Endothelial cell (in vitro differentiated cells): ENCODE measurements at places on chromosomes 1 and 21.
A peak's percentile ranks its signal among the peaks of the same experiment; 100 is the strongest.

DNA sequence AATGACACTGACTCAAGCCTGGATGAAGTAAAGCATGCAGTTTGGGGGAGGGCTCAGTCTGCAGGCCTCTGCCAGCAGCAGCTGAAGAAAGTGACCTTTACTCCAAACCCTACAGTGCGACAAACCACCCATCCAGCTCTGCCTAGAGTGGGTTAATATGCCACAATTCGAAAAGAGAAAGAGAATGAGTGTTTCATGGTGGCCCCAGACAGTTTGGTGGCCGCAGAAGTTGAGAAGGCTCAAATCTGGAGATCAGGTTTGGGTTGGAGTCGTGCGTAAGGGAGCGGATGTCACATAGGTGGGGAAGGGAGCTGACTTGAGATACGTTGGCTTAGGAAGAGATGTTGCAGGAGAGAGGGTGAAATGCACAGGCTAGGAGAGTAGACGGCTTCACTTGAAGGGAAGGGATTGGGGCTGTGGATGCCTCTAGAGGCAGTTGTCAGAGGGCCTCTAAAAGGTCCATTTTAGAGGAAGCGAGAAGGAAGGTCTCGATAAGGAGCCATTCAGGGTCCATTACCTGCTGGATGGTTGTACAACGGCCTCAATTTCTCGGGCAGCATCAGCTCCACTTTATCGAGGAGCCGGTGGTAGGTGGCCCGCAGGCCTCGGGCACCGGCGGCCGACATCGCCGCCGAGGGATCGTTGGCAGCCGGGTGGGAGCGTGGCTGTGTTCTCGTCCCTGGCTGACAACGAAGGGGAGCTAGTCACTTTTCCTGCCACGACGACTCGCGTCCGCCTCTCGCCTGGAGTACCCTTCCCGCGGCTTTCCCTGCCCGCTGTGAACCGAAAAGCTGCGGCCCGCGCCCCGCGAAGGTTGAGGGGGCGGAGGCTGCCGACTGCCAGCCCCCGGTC, 1.0 kb upstream of the DCAF6 start:
- H3K4me3 ChIP-seq: peak overlapping the region; percentile 98
- DNase-seq: no peak
- peaks cover 31% of the 10 kb centered on the region for H3K4me1 ChIP-seq
- peak overlapping the region; percentile 99 for H3K27ac ChIP-seq
- H3K27me3 ChIP-seq: peaks cover 16% of the 10 kb centered on the region

- H3K4me1 ChIP-seq: no peaks in the 10 kb centered on the region
- no peak for DNase-seq
- H3K4me3 ChIP-seq: no peak overlapping the region
Observed at GRCh38 chr1:4972761-4973320, 318.4 kb downstream of the AJAP1 start.

DNA sequence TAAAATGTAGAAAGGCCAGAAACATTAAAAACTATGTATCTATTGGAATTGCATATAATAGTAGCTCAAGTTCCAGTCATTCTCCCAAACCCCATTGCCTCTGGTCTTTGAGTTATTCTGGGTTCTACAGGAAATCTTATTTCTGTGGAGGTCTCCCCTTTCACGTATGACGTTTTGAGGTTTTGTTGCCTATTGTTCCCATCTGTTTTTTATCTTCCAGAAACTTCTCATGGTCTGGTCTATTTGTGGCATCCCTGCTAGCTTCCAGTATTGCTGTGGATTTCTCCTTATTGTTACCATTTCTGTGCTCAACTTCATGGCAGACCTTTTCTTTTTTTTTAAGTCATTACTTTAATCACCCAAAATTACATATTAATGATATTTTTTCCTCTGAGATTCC, 43.3 kb downstream of the DTL start:
- no peak overlapping the region for H3K4me3 ChIP-seq
- peak overlapping the region; percentile 28 for H3K27ac ChIP-seq
- H3K36me3 ChIP-seq: no peaks in the 10 kb centered on the region
- no peaks in the 10 kb centered on the region for H3K4me1 ChIP-seq
- no peaks in the 10 kb centered on the region for H3K27me3 ChIP-seq

- H3K4me3 ChIP-seq: no peak overlapping the region
- peaks cover 9% of the 10 kb centered on the region for H3K4me1 ChIP-seq
- DNase-seq: no peak
- H3K27ac ChIP-seq: no peak overlapping the region
- no peaks in the 10 kb centered on the region for H3K36me3 ChIP-seq
- no peaks in the 10 kb centered on the region for H3K27me3 ChIP-seq
Observed at GRCh38 chr1:243539636-243540035, 283.8 kb downstream of the SDCCAG8 start.

GRCh38 chr1:204692841-204693356, 7.4 kb upstream of the LRRN2 start:
- H3K27me3 ChIP-seq: peaks cover 1% of the 10 kb centered on the region
- no peak for DNase-seq
- H3K27ac ChIP-seq: no peak overlapping the region
- peaks cover 27% of the 10 kb centered on the region for H3K4me1 ChIP-seq
- H3K36me3 ChIP-seq: no peaks in the 10 kb centered on the region

DNA sequence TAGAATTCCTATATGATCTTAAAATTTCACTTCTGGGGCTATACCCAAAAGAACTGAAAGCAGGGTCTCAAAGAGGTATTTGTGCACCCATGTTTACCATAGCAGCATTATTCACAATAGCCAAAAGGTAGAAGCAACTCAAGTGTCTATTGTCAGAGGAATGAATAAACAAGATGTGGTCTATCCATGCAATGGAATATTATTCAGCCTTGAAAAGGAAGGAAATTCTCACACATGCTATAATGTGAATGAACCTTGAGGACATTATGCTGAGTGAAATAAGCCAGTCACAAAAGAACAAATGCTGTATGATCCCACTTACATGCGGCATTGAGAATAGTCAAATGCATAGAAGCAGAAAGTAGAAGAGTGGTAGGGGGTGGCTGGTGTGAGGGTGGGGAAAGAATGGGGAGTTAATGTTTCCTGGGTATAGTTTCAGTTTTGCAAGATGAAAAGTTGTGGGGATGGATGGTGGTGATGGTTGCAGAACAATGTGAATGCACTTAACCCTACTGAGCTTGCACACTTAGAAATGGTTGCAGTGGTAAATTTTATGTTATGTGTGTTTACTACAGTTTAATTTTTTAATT, 122.4 kb downstream of the TOMM20 start:
- no peak for DNase-seq
- no peak overlapping the region for H3K4me3 ChIP-seq
- no peak overlapping the region for H3K27ac ChIP-seq
- no peaks in the 10 kb centered on the region for H3K27me3 ChIP-seq
- no peaks in the 10 kb centered on the region for H3K36me3 ChIP-seq

GRCh38 chr1:34398916-34399275, 222.2 kb downstream of the C1orf94 start:
- H3K4me1 ChIP-seq: no peaks in the 10 kb centered on the region
- H3K27me3 ChIP-seq: peaks cover 5% of the 10 kb centered on the region
- DNase-seq: peak; percentile 16
- no peak overlapping the region for H3K27ac ChIP-seq

DNA sequence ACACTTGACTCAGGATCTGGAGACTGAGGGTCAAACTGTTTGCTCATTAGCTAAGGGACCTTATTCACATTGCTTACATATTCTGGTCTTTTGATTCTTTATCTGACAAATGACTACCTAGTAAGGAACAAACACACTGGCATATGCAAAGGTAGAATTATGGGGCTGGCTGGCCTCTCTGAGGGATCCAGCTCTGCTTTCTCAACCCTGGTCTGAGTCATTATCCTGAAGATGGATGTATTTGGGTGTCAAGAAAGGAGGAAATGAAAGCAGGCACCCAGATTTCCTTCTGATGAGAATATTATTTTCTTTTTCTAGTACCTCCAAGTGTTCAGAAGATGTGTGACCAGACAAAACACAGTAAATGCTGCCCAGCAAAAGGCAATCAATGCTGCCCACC, 6.0 kb downstream of the SMCP start:
- no peak overlapping the region for H3K27ac ChIP-seq
- no peaks in the 10 kb centered on the region for H3K36me3 ChIP-seq
- no peak overlapping the region for H3K4me3 ChIP-seq
- H3K27me3 ChIP-seq: peaks cover 2% of the 10 kb centered on the region
- no peaks in the 10 kb centered on the region for H3K4me1 ChIP-seq
- no peak for DNase-seq

GRCh38 chr1:60727552-60727951, 354.8 kb upstream of the NFIA start:
- no peak overlapping the region for H3K27ac ChIP-seq
- peaks cover 3% of the 10 kb centered on the region for H3K36me3 ChIP-seq
- no peaks in the 10 kb centered on the region for H3K27me3 ChIP-seq
- H3K4me1 ChIP-seq: no peaks in the 10 kb centered on the region

GRCh38 chr1:178345807-178346206, 151.0 kb downstream of the CLEC20A start:
- no peak overlapping the region for H3K27ac ChIP-seq
- H3K36me3 ChIP-seq: peaks cover 2% of the 10 kb centered on the region
- peaks cover 36% of the 10 kb centered on the region for H3K4me1 ChIP-seq
- peaks cover 1% of the 10 kb centered on the region for H3K27me3 ChIP-seq
- no peak overlapping the region for H3K4me3 ChIP-seq

DNA sequence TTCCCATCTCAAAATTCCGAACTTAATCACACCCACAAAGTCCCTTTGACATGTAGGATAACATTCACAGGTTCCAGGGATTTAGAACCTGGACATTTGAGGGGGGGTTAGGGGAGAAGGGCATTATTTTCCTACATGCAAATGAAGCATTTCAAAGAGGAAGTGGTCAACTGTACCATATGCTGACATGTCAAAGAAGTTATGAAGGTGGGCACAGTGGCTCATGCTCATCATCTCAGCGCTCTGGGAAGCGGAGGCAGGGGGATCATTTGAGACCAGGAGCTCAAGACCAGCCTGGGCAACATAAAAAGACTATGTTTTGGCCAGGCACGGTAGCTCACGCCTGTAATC, 35.7 kb downstream of the PTP4A2 start:
- H3K4me1 ChIP-seq: no peaks in the 10 kb centered on the region
- H3K36me3 ChIP-seq: peaks cover 8% of the 10 kb centered on the region
- H3K27ac ChIP-seq: no peak overlapping the region
- no peak overlapping the region for H3K4me3 ChIP-seq
- H3K27me3 ChIP-seq: peaks cover 4% of the 10 kb centered on the region

DNA sequence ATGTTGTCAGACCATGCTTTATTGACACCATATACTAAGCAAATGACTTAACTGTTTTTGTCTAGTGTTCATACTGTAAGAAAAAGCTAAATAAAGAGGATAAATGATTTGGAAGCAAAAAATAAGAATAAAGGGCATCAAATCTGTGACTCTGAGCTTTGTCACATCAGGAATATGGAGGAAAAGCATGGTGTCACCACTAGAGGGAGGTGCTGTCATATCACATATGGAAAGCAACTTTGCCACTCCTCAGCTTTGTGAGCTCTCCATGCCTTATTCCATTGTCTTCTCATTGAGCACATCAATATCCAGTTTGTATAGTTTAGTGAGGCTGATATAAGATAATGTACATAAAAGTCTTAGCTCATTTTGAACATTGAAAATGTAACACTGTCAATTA, 20.8 kb upstream of the GBP1 start:
- peaks cover 6% of the 10 kb centered on the region for H3K4me1 ChIP-seq
- peaks cover 2% of the 10 kb centered on the region for H3K27me3 ChIP-seq
- no peak overlapping the region for H3K27ac ChIP-seq
- no peaks in the 10 kb centered on the region for H3K36me3 ChIP-seq
- H3K4me3 ChIP-seq: no peak overlapping the region

- no peak for DNase-seq
- no peaks in the 10 kb centered on the region for H3K27me3 ChIP-seq
- H3K36me3 ChIP-seq: no peaks in the 10 kb centered on the region
Observed at GRCh38 chr1:55463814-55464475, 248.8 kb upstream of the USP24 start.

GRCh38 chr1:203166192-203166940, 9.3 kb downstream of the MYBPH start:
- H3K4me3 ChIP-seq: no peak overlapping the region
- no peak for DNase-seq
- peaks cover 20% of the 10 kb centered on the region for H3K27me3 ChIP-seq
- H3K27ac ChIP-seq: no peak overlapping the region
